NCI-H1694 (cell line): ENCODE measurements at places on chromosomes 7 and 10.

DNA sequence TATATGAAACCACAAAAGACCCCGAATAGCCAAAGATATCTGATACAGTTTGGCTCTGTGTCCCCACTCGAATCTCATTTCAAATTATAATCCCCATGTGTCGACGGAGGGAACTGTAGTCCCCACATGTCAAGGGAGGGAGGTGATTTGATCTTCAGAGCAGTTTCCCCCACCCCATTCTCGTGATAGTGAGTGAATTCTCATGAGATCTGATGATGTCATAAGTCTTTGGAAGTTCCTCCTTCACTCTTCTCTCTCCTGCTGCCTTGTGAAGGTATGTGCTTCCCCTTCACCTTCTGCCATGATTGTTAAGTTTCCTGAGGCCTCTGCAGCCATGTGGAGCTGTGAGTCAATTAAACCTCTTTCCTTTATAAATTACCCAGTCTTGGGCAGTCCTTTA is 13.0 kb downstream of the ELAPOR2 start:
- DNase-seq = no peak

DNA sequence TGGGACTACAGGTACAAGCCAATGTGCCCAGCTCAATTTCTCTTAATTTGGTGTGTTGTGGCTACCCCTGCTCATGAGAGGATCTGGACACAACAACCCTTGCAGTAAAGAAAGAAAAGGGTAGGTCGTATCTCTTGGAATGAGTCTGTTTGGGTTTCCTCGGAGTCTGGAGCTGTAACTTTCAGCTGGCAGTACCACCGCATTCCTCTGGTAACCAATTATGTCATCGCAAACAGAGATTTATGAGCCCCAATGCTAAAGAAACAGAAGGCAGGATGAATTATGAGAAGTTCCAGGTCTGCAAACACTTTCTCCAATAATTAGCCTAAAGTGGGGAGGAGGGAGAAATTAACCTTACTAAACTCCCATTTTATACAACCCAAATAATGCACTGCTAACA is 186.6 kb upstream of the NRP1 start:
- DNase-seq = no peak

GRCh38 chr7:117036836-117037235 is 83.5 kb downstream of the ST7 start:
- DNase-seq = no peak

DNA sequence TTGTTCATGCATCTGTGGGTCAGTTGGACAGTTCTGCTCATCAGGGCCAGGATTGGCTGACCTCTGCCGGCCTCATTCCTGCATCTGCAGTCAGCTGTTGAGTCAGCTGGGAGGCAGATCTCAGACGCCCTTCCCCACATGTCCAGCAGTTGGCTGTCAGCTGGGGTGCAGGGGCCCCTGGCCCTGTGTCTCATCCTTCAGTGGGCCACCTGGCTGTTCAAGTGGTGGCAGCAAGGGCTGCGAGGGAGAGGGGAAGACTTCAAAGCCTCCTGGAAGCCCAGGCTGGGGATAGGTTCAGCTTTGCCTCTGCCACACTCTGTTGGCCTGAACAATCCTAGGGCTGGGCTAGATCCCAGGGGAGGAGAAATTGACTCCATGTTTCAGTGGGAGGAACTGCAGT is 33.2 kb downstream of the TACR2 start:
- DNase-seq = no peak

GRCh38 chr10:79068203-79068561 is 584 bp upstream of the ZMIZ1 start:
- no peak for DNase-seq

DNA sequence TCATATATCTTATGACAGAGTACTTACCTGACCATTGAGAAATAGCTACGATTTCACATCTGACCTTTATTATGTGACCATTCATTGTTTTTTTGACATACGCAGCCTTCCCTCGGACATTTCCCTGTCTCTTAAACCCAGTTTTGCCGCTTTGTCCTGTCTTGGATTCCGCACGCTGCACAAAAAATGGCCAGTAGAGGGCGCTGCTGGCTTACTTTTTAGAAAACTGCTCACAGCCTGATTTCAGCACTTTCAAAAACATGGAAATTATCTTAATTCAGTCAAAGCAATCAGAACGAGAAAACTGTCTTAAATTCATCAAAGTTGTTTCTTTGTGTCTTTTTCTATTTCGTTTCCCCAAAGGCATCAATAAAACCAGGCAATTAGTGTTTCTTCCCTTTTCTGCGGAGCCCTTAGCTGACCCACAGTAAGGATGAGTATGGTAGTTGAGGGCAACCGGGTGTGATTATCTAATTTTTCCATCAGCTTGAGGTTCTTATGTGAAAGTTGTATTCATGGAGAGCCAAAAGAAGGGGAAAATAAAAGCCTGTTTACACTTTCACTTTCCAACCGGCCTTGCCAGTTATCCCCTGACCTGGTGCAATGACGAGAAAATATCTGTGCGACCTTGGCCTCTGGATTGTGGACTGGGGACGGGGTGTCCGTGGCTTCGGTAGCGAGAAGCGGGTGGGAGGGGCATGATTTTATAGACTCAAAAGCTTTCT is 144.4 kb downstream of the DYNC1I1 start:
- DNase-seq = peak; percentile 76

- no peak for DNase-seq
Observed at GRCh38 chr7:88184848-88185304, 35.0 kb downstream of the SRI start.

DNA sequence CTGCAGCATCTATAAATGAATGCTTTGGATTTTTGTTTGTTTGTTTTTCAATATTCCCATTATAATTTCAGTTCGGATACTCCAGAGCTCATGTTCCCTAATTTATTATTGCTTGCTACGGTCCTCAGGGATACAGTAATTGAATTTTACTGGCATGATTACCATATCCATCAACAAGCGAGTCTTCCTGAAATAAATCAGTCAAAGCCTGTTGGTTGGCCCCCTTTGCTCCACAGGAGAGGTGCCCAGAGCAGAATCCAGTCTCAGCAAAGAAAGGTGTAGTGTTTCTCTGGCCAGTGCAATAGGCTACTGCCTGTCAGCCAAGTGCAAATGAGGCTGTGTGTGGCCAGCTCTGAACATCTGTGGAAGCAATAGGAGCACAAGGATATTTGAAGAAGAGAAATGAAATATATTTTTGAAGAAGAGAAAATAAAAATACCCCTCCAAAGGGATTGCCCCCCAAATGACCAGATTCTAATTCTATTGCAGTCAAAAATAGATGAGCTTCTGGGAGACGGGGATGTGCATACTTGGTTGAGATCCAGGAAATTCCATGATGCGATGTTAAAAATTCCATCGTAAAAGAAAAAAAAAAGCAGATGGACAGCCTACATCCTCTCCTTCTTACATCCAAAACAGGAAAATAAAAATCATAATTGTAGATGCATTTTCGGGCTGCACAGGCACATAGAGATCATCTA is 18.1 kb downstream of the TRIL start:
- DNase-seq = no peak

DNA sequence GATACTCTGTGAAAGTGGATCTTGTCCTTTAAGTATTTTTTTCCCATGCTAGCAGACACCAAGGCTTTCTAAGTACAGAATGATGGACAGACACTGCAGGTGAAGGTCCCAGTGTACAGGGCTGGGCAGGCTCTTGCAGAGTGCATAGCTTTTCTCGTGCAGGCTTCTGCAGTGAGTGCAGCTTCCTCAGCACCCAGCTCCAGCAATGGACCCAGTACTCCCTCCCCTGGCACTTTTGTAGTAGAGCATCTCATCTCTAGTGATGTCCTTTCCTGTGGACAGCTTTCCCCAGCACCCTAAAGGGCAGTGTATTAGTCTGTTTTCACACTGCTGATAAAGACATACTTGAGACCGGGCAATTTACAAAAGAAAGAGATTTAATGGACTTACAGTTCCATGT is 104.3 kb downstream of the CUL2 start:
- DNase-seq = no peak

DNA sequence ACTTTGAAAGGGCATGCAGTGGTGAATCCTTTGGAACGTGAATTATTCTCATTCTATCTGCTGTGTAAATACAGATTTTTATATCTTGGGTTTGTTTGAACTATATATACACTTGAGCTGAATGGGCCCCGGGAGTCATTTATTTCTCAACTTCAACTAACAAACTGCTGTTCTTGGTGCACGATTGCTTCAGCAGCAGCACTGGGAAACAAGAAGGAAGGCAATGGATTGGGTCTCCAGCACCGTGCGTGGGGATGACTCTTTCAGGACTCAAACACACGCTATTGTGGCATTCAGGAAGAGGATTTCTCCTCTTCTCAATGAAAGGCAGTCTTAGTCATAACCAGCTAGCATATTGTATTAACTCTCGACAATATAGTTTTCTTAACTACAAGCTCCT is 226.0 kb upstream of the NFE2L3 start:
- DNase-seq = no peak

GRCh38 chr7:130134106-130134636 is 63.8 kb downstream of the KLHDC10 start:
- no peak for DNase-seq

GRCh38 chr10:22658745-22659410 is 55.5 kb downstream of the PIP4K2A start:
- DNase-seq = no peak

- no peak for DNase-seq
Observed at GRCh38 chr7:27189997-27190748, 5.1 kb upstream of the HOXA11 start.

DNA sequence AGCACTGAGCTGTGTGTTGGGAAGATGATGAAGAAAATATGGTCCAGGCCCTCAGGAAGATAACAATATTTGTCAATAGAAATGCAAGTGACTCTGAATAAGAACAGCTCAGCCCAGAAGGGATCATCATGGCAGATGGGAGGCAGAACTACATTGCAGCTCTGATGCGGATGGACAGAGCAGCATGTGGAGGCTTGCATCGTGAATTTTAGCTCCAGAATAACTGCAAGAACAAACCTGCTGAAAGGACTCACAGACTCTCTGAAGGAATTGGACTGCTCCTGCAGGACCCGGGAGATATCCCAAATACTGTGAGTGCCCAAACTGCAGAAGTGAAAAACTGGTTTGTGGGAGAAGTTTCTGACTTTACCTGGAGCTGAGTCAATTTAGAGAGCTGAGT is 80.6 kb upstream of the LAMB4 start:
- no peak for DNase-seq

GRCh38 chr10:110410329-110411046 is 87.2 kb upstream of the DUSP5 start:
- DNase-seq = no peak

- no peak for DNase-seq
Observed at GRCh38 chr7:157431951-157432540, 95.2 kb downstream of the DNAJB6 start.

GRCh38 chr7:28217143-28217542 is 36.5 kb upstream of the JAZF1 start:
- DNase-seq = no peak

DNA sequence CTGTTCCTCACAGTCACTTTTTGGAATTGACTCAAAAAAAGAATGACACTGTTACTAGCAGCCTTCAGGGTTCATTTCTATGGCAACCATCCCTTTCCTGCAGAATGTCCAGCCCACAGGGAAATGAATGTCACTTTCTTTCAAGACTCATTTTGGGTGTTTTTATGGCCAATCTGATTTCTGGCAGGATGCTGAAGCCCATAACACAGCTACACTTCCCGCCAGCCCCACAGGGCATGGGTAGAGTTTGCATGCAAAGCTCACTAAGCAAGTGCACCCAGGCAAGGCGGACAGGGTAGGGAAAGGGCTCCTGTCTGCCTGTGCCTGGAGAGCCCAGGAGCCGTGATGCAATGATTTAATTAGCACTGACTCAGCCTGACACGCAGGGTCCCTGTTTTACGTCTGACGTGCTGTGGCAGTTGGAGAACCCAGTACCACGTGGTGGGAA is 26.1 kb upstream of the GPAM start:
- no peak for DNase-seq

DNA sequence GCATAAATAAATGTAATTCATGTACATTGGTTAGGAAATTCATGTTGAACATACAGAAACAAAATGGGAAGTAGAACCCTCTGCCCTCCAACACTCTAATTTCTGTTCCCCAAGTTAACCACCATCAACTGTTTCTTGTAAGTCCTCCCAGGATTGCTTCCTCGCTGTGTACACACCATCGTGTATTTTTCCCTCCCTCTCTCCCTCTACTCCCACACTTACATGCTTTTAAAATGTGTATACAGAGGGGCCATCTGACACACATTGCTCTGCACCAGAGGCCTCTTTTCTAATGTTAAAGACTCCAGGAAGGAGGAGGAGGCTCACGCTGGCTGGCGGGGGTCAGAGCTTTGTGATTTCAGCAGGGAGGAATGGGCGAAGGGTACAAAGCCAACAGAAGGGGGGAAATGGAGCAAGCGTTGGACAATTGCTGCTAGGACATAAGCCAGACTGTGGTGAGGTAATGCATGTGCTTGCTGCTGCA is 1.9 kb upstream of the EPHA1 start:
- no peak for DNase-seq

DNA sequence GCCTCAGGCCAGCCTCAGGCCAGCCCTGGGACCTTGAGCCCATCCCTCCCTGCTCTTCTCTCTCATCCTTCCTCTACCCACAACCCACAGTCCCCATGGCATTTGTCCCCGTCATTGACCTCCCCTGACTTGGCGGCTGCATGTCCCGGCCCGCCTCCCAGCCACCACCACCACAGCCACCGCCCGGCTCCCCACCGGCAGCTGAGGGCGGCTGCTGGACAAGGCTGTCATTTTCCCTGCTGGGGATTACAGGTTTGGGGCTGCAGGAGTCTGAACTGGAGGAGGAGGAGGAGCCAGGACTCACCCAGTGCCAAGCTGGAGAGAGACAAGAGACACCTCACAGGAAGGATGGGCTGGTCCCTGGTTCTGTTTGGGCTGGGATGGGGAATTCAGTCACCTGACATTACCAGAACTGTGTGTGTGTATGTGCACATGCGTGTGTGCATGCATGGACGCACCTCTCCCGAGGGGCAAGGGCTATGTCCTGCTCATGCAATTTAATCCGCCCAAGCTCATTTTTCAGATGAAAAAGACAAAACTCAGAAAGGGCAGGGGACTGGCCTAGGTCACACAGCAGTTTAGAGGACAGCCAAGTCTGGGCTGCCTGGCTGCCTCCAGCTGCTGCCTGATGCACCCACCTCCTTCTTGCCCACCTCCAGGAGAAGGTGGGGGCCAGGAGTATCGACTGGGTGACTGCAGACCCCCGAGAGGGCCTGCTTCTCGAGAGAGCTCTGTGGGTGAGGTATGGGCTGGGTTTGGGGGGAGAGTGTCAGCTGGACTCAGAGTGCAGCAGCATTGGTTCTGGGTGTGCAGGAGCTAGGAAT is 113.1 kb downstream of the ZMIZ1 start:
- DNase-seq = no peak

GRCh38 chr7:3683546-3684539 is 382.8 kb downstream of the SDK1 start:
- DNase-seq = no peak

- no peak for DNase-seq
Observed at GRCh38 chr10:107477266-107477665, 312.8 kb upstream of the SORCS1 start.
